ENCODE measurements at places on chromosomes 11 and 22.
A peak's percentile ranks its signal among the peaks of the same experiment; 100 is the strongest.

DNA sequence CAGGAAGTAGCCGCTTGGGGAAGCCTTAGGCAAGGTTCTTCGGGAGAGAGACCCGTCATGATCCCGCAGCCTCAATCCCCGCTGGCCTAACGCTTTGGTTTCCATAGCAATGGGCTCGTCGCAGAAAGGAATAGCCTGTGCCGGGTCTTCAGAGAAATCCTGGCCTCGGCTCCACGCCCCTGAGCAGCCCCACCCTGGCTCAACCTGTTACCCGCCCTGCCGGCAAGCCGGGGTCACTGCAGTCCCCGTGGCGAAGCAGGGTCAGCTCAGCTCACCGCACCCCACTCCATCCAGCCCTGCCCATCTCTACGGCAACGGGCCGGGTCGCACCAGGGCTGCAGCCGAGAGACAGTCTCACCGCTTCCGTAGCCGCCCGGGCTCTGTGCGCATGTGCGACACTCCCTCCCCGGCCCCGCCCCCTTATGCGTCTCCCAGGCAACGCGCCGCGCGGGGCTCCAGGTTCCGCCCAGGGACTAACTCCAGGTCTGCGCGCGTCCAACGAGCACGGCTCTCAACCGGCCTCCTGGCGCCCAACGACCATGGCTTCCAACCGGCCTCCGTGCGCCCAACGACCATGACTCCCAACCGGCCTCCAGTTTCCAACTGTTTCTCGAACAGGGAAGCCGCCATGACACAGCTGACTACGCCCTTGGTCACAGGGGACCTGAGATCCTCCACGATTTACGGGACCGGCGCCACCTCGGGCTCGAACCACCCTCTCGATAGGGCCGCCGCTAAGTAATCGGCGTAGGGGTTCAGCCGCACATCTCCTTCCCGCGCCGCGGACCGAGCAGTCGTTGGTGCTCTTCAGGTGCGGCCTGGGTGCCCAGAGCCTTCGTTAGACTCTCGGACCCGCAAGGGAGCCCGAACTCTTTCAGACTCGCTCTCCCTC, at the start of gene DUSP18:
Gene DUSP18, minus strand, starts transcription at position 382 of the 892 bp plus-strand sequence. CDS start 3,872 bp downstream, outside the sequence.
- DNase-seq = peak; percentile 96

DNA sequence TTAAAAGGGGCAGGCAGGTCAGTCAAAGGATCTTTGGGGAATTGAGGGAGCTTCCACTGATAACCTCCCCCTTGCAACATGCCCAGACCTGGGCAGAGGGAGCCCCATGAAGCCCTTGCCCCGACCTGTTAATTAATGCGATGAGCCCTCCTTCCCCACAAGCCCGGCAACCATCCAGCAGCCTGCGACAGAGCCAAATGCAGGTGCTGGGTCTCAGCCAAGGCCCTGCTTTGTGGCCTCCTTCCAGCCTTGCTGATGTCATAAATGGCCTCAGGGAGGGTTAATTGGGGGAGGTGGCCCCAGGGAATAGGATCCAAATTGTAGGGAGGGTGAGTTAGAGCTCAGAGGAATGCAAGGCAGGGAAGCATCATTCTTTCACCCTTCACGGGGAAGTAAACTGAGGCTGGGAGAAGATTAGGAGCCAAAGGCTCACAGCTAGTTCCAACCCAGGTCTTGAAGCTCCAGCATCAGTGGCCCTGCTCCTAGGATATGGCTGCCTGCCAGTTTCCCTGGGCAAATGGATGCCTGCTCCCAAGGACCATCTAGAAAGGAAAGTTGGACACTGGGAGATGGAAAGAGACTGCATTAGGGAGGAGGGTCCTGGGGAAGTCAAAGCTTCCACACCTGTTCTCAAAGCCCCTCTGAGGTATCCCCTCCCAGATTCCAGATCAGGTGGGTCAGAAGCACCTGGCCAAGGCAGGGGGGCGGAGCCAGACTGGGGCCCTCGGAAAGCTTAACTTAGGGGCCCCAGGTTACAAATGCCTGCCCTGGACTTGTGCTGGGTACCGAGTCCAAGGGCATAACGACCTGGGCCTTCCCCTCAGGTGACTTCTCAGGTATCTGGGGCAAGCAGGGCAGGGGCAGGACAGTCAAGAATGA, 34.1 kb downstream of the LMO1 start:
- peak; percentile 33 for DNase-seq

GRCh38 chr11:64514590-64514989, 76.4 kb upstream of the SLC22A12 start:
- DNase-seq = no peak

- DNase-seq = no peak
These were observed 273.5 kb upstream of the MPPED2 start for GRCh38 chr11:30859669-30860068.

- peak; percentile 58 for DNase-seq
These were observed at the start of gene PLEKHB1 for GRCh38 chr11:73645972-73646631. TSS of gene PLEKHB1 (plus strand) at chr11:73646581. CDS start at chr11:73646609, 28 bp downstream.

DNA sequence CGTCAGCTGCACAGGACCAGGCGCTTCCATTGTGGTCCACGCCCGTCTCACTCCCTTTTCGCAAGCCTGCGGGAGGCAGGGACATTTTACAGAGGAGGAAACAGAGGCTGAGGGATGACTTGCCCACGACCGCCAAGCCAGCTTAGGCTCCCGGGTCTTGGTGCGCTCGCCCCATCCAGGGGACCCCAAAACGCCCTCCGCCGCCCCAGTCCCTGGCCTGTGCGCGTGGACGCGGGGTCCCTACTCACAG, 300 bp downstream of the WNT11 start:
- no peak for DNase-seq

DNA sequence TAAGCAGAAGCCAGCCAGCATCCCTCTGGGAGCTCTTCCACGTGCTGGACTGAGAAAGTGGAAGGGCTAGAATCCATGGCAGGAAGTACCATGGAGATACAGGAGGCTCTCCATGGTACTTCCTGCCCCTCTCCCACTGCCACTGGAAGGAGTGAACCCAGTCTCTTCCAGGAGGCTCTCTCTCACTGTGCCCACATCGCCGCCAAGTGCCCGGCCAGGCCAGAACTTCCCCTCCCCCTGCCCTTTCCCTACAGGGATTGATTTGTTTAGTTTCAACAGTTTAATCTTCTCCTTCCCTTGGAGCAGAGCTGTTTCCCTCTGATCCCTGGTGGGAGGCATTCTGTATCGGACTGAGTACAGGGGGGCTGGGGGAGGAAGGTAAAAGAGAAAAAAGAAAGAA, 133.6 kb downstream of the DSCAML1 start:
- no peak for DNase-seq

- DNase-seq = no peak
These were observed 513.0 kb downstream of the RAB38 start for GRCh38 chr11:87662287-87662686.

GRCh38 chr11:30333405-30333804, 10.5 kb downstream of the ARL14EP start:
- no peak for DNase-seq
